ENCODE measurements at places on chromosomes 1 and 21.

DNA sequence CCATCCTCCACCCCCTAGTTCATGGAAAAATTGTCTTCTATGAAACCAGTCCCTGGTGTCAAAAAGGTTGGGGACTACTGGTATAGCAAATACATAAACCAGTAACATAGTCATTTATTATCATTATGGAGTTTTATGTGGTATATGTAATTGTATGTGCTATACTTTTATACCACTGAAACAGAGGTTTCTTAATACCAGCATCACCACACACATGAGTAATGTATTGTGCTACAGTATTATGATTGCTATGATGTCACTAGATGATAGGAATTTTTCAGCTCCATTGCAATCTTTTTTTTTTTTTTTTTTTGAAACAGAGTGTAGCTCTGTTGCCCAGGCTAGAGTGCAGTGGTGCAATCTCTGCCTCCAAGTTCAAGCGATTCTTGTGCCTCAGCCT lies 5.7 kb upstream of the PAXBP1 start:
- no peak for DNase-seq

DNA sequence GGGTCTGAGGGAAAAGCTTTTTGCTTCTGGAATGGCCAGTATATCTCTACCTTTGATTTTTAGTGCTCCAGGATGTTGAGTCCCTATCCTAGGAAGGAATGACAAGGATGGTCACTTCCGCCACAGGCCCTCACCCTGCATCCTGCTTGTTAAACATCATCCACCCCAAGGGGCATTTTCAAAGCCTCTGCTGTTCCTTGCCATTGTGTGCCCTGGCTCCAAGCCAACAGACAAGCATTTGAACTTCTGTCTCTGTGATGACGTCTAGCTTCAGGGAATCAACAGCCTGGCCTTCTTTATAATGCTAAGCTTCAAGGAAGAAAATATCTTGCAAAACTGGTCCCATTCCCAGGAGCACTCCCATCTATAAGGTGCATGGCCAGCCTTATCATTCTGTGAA lies 12.3 kb upstream of the JAM2 start:
- no peak for DNase-seq

DNA sequence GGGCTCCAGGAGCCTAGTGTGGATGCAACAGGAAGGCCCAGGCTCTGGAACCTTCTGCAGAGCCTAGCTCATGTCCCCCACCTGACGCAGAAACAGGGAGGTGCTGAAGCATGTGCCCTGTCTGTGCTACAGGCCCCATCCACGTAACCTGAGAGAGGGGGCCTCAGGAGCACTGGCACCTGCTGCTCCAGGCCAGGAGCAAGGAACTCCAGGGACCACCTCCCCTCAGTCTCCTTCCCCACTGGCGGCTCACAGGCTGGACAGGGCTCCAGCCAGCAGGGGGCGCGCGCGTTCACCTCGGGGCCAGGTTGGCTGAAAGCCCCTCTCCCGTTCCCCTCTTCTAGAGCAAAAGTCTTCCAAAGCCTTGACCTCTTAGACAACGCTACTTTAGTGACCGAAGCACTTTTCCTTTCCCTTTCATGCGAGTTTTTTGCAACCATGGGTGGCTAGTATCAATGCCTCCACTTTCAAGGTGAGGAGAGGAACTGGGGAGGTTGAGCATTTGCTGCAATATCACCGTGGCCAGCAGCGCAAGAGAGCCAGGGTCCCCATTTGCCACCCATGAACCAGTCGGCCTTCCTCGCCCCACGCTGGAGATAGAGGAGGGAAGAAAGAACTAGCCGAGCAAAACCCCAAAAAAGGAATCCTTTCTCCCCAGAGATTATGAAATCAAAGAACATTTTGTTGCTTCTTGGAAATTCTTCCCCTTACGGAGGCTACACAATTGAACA lies 52.4 kb upstream of the GPR157 start:
- peak; percentile 65 for DNase-seq

DNA sequence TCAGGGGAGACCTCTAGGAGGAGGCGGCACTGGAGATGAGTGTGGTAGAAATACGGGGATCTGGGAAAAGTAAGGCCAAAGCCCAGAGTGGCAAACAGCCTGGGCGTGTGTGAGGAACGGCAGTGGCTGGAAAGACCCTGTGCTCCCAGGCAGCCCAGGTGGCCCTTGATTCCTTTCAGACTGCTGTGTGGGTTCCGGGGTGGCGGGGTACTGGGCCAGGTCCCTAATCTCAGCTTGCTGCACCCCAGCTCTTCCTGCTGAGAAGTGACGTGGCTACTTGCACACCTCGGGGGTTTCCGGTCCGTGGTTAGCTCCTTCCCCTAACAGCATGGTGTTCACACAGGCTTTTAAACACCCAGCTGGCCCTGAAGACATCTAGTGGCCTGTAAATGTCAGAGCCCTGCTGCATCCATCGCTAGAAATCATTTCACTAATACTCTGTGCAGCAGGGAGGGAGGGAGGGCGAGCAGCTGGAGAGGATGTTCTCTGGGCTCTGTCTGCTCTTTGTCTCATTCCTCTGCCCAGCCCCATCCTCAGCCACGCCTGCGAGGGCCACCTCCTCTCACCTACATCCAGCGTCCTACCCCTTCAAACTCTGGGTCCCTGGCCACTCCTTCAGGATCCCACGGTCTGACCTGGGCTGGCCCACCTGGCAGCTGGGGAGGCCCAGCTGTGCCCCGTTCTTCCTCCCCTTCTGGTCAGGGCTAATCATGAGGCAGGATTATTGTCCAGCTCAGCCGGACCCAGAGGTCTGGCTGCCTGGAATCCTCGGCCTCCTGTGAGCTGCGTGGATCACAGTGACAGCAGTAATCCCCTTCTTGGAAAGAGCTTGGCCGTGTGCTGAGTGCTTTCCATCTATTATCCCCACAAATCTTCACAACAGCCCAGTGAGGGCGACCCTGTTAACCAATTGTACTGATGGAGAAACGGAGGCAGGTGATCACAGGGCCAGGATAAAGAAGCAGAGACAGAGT lies 7.2 kb downstream of the ZDHHC18 start:
- DNase-seq, result peak; percentile 65

- no peak for DNase-seq
Observed at GRCh38 chr1:222938986-222939385, 124.1 kb downstream of the DISP1 start.

DNA sequence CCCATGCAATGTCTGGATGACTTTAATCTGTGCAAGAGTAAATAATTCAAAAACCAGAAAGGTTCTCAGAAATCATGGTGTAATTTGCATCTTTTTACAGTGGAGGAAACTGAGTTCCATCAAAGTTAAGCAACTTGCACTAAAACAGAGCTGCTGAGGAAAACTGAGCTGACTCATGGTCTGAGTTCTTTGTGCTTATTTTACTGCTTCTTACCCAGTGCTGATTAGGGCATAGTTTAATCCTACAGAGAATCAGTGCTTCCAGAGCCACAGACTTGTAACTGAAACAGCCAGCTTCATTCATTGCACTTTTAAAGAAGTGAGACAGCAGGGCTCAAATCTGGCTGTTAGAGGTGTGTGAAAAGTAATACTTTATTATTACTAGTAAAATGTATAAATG lies 10.9 kb upstream of the RWDD3 start:
- DNase-seq, result no peak

- DNase-seq, result no peak
Observed at GRCh38 chr1:226979517-226980121, 39.5 kb downstream of the COQ8A start.
